Thyroid gland (tissue), 4 donors: ENCODE measurements at places on chromosomes 3 and 15. TPM values are rescaled to one million over a fixed set of nuclear protein-coding genes. Genes with fewer than 3 reads are reported as not detected.
A peak's percentile ranks its signal among the peaks of the same experiment; 100 is the strongest.

ZIC4 gene
- not detected for total RNA-seq

DNA sequence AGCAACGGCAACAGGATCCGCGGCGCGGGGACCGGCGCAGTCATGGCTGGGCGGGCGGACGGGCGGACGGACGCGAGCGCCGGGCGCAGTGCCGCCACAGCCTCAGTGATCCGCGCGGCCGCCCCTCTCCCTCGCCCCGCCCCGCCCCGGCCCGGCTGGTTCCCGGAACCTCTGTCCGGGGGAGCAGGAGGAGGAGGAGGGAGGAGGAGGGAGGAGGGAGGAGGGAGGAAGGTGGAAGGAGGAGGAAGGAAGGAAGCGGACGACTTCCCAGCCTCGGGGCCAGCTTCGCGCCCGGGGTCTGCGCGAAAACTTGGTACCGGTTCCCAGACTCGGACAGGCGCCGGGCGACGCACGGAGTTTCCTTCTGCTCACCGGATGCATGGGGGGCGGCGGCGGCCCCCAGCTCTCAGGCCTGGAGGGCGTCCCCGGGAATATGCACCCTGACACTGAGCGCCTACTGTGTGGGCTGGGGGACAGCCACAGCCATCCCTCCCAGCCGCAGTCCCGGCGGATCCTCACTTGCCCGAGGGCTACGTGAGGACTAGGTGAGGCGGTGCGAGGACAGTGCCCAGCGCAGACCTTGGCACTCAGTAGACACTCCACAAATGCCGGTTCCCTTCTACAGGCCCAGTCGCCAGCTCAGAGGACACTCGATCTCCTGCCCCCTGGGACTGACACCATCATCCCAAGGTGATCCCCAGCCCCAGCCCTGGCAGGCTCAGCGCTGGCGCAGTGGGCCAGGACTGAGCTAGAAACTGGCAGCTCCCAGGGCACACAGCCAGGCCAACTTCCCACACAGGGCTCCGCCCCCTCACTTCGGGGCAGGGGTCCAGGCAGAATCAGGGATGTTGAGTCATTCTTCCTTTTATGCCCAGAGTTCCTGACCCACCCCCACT lies at the start of gene SHISA5:
TSS of gene SHISA5 (minus strand) at position 124 of the 896 bp plus-strand sequence. CDS start at position 44, 80 bp downstream.
- peak; percentile 82 for DNase-seq

DNA sequence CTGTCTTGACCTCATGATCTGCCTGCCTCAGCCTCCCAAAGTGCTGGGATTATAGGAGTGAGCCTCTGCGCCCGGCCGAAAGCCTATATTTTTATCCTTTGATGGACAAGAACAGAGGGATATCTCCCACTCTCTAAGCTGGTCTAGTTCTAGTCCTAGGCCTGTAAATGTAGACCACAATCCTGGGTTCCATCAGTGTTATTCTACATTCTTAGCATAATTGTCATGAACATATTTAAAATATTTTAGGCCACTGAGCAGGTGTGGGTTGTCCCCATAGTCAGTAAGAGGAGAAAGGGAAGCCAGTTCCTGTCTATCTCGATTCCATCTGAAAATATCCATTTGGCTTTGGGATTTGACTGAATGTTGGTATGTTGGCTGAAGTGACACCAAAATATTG lies 118.1 kb downstream of the EBLN2 start:
- no peak for DNase-seq

DNA sequence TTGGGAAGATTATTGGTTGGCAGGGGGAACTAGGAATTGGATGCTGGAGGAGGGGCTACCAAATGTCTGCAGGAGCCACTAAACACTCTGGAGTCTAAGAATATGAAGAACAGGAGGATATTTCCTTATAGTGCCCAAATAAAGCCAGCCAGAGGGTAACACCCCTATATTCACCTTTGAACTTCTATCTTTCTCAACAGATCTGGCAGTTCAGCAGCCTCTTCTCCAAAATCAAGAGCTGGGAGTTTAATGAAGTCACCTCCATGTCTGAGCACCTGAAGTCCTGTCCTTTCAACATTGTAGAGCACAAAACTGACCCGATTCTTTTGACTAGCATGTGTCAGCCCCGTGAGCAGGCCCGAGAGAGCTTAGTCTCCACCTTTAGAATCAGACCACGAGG lies 33.3 kb downstream of the FBXO40 start:
- DNase-seq: no peak

GRCh38 chr3:43468133-43468532 lies 153.7 kb downstream of the ANO10 start:
- DNase-seq: no peak

DNA sequence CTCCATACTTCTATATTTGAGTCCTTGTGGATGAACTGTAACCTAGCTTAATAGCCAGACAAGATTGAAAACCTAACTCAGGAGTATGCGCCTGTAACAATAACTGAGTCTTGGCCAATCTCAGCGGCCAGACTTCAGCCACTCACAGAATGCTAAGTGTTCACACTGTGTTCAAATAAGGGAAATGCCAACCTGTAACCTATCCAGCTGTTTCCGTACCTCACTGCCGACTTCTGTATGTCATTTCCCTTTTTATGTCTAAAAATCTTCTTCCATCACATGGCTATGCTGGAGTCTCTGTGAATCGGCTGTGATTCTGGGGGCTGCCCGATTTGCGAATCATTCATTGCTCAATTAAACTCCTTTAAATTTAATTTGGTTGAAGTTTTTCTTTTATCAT lies 169.2 kb downstream of the NFKBIZ start:
- DNase-seq: no peak

- DNase-seq: no peak
Observed at GRCh38 chr3:48140336-48140757, 47.9 kb downstream of the CDC25A start.

GRCh38 chr3:9146367-9147071 lies 102.9 kb downstream of the SRGAP3 start:
- no peak for DNase-seq

DNA sequence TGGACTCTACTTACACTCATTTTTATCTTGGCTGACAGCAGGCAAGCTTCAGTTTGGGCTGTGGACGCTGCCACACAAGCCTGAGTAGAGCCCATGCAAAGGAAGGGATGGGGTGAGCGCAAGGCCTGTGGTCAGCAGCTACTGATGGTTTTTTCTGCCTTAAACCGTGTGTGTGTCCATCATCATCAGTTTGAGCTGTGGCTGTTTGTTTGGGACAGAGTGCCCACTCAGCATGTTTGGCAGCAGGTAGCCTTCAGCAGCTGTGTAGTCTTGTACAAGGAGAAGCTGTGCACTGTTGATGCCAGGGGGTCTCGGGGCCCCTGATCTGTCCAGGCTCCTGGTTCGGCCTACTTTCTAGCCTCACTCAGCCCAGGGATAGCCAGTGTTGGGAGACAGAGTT lies 3.5 kb downstream of the RBM15B start:
- no peak for DNase-seq

DNA sequence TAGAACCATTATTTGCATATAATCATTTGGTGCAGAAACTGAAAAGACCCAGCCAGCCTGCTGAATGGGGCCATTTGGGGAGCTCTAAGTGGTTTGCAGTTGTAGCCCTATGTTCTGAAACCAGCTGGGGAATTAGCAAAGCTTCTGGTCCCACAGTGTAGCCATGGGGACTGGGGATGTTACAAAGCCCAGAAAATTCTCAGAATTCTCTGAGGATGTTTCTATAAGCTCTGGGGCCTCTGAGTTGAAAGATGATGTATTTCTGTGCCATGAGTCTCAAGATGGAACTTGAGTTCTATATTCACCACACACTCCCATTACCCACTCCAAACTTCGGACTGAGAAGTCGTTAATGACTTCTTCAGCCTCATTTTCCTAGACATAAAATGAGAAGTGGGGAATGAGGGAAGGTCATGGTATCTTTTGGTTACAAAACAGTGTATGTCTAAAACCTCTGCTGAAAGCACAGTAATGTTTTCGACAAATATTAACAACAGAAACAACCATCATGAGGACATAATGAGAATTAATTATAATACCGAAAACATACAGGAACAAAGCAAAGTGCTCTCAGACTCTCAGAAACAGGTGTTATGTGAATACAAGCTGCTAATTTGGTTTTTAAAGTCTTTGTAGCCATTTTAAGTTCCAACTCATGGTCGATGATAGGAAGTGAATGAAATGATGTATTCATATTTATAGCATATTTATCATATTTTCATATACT lies 89.4 kb downstream of the RFTN1 start:
- DNase-seq: no peak

DNA sequence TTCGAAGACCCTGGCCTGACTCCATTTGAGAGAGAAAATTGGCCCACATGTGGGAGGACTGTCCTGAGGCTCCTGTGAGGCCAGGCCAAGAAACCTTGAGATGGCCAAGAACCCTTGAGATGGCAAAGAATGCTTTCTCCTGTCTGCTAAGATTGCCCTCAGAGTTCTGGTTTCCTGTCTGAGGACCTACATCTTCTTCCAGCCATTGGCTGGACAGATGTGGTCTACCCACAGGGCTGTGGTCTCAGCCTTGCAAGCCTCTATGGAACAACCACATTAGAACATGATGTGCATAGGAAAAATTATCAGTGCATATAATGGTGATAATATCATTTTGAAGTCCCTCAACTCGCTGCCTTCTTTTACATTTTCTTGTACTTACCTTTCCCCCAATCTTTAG lies 10.8 kb upstream of the RASA2 start:
- no peak for DNase-seq

DNA sequence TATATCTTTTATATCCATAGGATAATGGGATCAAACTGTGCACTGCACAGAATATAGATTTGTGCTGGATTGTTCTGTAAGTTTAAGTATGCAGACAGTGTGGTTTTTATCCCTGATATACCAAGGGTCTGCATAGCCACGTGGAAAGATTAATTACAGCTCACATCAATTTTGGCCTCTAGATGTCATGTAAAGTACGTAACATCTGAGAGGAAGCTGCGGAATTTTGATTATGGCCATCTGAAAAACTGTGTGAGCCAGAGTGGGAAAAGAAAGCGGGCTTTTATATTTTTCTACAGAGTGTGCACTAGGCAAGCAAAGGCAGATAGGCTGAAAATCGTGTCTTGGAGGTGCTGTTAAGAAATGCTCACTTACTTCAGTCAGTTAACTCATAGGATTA lies 562.7 kb downstream of the GBE1 start:
- no peak for DNase-seq
